ENCODE measurements at places on chromosomes 6 and 20.
A peak's percentile ranks its signal among the peaks of the same experiment; 100 is the strongest.

DNA sequence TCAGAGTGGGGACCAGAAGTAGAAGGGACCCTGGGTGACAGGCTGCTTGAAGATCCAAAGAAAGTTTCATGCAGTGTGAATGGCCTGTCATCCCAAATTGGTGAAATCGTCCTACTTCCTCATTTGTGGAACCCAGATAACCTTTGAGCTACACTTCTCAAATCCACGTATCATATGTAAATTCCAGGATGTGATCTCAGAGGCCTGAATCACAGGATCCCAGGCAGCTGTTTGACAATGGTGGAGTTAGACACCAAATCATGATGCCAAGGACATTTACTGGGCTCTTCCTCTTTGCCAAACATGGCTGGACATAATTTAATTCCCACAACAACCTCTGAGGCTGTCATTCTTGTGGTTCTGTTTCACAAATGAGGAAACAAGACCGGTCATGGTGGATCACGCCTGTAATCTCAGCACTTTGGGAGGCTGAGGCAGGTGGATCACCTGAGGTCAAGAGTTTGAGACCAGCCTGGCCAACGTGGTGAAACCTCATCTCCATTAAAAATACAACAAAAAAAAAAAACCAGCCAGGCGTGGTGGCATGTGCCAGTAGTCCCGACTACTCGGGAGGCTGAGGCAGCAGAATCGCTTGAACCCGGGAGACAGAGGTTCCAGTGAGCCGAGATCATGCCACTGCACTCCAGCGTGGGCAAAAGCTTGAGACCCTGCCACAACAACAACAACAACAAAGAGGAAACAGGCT is 39.9 kb upstream of the TTPAL start:
- H3K4me3 ChIP-seq, result no peak overlapping the region
- H3K27ac ChIP-seq, result no peak overlapping the region
- DNase-seq, result no peak
- H3K4me1 ChIP-seq, result no peaks in the 10 kb centered on the region

DNA sequence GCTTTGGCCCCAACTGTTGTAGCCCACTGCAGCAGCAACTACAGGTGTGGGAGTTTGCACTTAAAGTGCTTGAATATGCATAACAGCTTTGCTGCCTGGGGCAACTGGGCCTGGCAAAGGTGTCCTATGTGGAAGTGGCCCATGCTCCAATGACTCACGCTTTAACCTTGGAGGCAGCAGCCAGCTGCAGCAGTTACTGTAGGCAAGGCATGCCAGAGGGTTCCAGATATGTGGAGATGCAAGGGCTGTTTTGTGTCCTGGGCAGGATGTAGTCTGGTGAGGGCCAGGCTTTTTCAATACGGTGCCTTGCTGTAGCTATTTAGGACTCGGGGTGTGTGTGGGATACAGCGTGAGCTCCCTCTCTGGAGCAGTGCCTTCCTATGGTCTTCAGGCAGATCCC is 150.3 kb downstream of the NKAIN2 start:
- no peak overlapping the region for H3K4me3 ChIP-seq

DNA sequence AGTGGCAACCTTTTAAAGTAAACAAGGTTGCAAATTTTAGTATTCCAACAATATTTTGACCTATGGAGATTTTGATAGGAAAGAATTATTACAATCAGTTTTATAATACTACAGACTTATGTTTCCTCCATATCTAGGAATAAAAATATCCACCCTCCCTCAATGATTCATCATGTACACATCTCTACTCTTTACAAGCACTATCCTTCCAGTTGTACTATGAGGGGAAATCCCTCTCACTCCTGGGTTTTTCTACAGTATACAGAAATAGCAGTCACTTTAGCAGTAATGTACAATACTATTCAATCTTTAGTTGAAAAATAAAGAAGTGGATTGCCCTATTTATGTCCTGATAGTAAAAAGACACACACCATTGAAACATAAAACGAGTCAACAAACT is 46.3 kb upstream of the SCML4 start:
- DNase-seq, result peak; percentile 16
- no peaks in the 10 kb centered on the region for H3K27me3 ChIP-seq
- H3K36me3 ChIP-seq, result peaks cover 17% of the 10 kb centered on the region
- H3K27ac ChIP-seq, result no peak overlapping the region
- peaks cover 3% of the 10 kb centered on the region for H3K4me1 ChIP-seq

DNA sequence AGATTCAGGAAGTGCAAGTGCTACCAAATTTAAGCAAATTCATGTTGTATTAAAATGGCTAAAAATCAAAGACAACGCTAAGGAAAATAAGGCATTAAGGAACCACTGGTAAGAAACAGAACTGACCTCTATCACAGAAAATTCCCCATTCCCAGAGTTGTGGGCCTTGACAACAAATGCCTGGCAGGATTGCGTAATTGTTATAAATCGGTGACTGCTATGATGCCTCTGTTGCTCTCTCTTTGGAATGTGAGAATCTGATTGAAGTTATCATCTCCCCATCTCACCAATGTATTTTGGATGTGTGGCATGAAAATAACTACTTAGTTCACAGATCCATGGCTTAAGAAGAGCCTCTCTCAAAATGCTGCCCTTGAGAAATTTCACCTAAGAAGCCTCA is 257.3 kb downstream of the OGFRL1 start:
- no peaks in the 10 kb centered on the region for H3K36me3 ChIP-seq
- H3K27me3 ChIP-seq, result no peaks in the 10 kb centered on the region
- DNase-seq, result no peak

GRCh38 chr6:167779129-167779992 is 47.4 kb upstream of the AFDN start:
- H3K27me3 ChIP-seq, result no peaks in the 10 kb centered on the region
- no peak for DNase-seq
- H3K36me3 ChIP-seq, result no peaks in the 10 kb centered on the region
- H3K4me3 ChIP-seq, result no peak overlapping the region

GRCh38 chr6:47308198-47308517 is 1.5 kb downstream of the TNFRSF21 start:
- DNase-seq, result no peak
- H3K4me1 ChIP-seq, result peaks cover 18% of the 10 kb centered on the region
- H3K4me3 ChIP-seq, result peak overlapping the region; percentile 78
- H3K27me3 ChIP-seq, result no peaks in the 10 kb centered on the region
- peak overlapping the region; percentile 77 for H3K27ac ChIP-seq
- no peaks in the 10 kb centered on the region for H3K36me3 ChIP-seq

DNA sequence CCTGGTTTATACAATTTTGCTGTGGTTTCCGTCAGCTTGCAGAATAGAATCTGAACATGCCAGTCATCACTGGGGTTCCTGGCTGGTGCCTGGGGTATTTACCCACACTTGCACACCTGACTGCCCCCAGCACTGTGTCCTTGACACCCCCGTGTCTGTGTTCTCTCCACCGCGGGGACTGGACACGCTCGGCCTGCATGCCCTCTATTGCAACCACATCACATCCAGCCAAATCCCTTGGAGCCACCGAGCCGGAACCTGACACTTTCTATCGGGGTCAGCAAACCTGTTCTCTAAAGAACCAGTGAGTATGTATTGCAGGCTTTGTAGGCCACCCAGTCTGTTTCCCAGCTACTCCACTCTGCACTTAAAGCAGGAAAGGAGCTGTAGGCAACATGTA is 527.5 kb downstream of the PRKN start:
- no peak for DNase-seq
- no peaks in the 10 kb centered on the region for H3K27me3 ChIP-seq
- no peak overlapping the region for H3K4me3 ChIP-seq
- H3K27ac ChIP-seq, result no peak overlapping the region
- H3K36me3 ChIP-seq, result no peaks in the 10 kb centered on the region
- no peaks in the 10 kb centered on the region for H3K4me1 ChIP-seq

GRCh38 chr6:33247977-33248642 is 23.6 kb downstream of the VPS52 start:
- H3K4me3 ChIP-seq, result peak overlapping the region; percentile 68
- peaks cover 31% of the 10 kb centered on the region for H3K4me1 ChIP-seq
- H3K27me3 ChIP-seq, result peaks cover 2% of the 10 kb centered on the region
- peak; percentile 52 for DNase-seq
- H3K36me3 ChIP-seq, result peaks cover 6% of the 10 kb centered on the region

DNA sequence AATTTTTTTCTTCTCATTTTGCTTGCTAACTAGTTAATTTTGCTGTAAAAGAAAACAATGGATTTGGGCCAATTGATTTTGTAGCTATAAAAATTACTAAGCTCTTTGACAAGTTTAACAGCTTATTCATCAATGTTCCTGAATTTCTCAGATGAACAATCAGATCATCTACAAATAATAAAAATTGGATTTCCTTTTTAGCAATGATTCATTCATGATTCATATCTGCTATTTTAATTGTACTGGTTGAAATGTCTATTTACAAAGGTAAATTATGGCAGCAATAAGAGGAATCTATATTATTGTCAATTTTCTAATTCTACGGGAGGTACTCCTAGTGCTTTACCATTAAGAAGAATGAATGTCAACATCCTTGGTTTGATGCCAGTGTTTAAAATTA is 178.8 kb upstream of the BTBD3 start:
- H3K4me1 ChIP-seq, result no peaks in the 10 kb centered on the region
- no peak for DNase-seq
- H3K36me3 ChIP-seq, result no peaks in the 10 kb centered on the region
- H3K27ac ChIP-seq, result no peak overlapping the region
- peaks cover 5% of the 10 kb centered on the region for H3K27me3 ChIP-seq

GRCh38 chr6:156779206-156780094 is 2.3 kb downstream of the ARID1B start:
- H3K4me1 ChIP-seq, result peaks cover 43% of the 10 kb centered on the region
- H3K36me3 ChIP-seq, result no peaks in the 10 kb centered on the region
- no peaks in the 10 kb centered on the region for H3K27me3 ChIP-seq
- DNase-seq, result no peak
- H3K4me3 ChIP-seq, result peak overlapping the region; percentile 93

DNA sequence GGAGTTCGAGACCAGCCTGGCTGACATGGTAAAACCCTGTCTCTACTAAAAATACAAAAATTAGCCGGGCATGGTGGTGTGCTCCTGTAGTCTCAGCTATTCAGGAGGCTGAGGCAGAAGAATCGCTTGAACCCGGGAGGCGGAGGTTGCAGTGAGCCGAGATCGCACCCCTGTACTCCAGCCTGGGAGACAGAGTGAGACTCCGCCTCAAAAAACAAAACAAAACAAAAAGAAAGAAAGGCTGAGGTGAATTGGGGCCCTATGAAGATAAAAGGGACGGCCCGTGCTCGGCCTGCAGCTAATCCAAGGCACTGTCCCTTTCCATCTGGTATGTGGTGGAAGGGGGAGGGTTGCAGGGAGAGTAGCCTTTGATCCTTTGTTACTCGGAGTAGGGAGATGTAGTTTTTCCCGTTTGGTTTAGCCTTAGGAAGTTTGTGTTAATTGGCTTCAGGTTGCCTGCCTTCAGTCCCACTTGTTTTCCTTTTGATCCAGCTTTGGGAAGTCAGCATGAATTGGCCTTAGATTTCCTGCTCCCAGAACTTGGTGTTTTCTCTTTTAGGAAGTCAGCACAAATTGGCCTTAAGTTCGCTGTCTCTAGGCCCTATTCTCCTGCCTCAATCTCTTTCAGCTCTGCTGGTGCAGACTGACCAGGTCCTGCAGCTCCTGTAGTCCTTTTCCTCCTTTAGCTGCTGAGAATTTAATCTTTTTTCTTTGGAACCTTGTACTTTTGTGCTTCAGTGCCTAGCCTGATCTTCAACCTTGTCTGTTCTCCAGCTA is 36.1 kb upstream of the PAQR8 start:
- no peak for DNase-seq
- no peak overlapping the region for H3K4me3 ChIP-seq
- no peaks in the 10 kb centered on the region for H3K27me3 ChIP-seq
- no peaks in the 10 kb centered on the region for H3K4me1 ChIP-seq

DNA sequence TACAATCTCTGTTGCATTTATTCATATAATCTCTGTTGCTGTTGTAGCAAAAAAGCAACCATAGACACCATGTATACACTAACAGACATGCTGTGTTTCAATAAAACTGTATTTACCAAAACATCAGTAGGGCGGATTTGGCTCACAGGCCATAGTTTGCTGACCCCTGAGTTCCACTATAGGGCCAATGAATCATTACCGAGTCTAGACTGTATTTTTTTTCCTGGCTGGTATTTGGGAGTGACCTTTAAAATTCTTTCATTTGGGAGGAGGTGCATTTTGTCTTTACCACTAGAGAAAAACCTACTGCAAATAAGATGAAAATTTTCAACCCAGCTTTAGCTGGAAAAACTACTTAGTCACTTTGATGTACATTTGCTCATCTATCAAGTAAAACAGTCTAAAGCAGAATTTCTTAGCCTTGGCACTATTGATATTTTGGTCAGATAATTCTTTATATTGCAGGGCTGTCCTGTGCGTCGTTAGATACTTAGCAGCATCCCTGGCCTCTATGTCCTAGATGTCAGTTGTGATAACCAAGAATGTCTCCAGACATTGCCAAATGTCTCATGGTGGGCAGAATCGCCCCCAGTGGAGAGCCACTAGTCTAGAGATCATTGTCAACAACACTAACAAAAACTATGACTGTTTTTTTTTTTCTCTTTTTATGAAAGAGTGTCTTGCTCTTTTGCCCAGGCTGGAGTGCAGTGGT is 39.5 kb downstream of the DCBLD1 start:
- H3K4me3 ChIP-seq, result peak overlapping the region; percentile 2
- peaks cover 44% of the 10 kb centered on the region for H3K36me3 ChIP-seq
- peak; percentile 52 for DNase-seq
- no peaks in the 10 kb centered on the region for H3K27me3 ChIP-seq
- peaks cover 13% of the 10 kb centered on the region for H3K4me1 ChIP-seq

- no peak overlapping the region for H3K27ac ChIP-seq
- H3K4me3 ChIP-seq, result no peak overlapping the region
- H3K27me3 ChIP-seq, result peaks cover 6% of the 10 kb centered on the region
- H3K36me3 ChIP-seq, result no peaks in the 10 kb centered on the region
- DNase-seq, result peak; percentile 72
These were observed 98.3 kb downstream of the CDC5L start for GRCh38 chr6:44485601-44486401.

- H3K36me3 ChIP-seq, result no peaks in the 10 kb centered on the region
- no peaks in the 10 kb centered on the region for H3K27me3 ChIP-seq
- H3K4me1 ChIP-seq, result no peaks in the 10 kb centered on the region
- DNase-seq, result no peak
- no peak overlapping the region for H3K27ac ChIP-seq
- H3K4me3 ChIP-seq, result no peak overlapping the region
These were observed 8.8 kb upstream of the RREB1 start for GRCh38 chr6:7098993-7099392.

DNA sequence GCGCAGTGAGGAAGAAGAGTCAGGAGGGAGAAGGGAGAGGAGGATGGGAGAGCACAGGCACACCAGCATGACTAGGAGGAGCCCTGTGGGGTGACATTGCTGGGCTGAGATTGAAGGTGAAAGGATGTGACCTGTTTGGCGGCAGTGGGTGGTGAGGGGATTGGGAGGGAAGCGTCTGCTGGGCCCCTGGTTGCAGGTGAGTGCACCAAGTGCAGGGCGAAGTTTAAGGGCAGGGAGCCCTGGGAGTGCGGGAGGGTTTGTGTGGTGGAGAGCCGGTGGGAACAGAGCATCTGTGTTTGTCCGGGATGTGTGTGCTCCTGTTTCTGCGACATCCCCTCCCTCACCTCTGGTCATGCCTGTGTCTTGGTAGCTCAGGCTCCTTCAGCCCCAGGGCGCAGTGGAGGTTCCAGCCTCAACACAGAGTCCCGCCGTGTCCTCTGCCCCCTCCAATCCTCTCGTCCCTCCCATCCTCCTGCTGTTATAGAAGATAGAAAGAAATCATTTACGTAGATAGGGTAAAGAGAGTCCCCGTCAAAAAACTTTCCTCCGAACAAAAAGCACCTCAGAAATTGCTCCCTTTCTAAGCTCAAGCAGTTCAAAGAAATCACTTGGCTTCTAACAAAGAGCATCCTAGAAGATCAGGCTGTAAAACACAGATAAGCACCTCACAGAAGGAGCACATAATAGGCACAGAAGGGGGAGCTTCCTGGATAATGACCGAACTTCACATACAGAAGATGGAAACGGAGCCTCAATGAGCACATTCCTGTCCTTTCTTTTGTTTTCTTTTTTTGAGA is 25.0 kb downstream of the ULBP1 start:
- no peak overlapping the region for H3K4me3 ChIP-seq
- H3K4me1 ChIP-seq, result peaks cover 9% of the 10 kb centered on the region
- H3K36me3 ChIP-seq, result no peaks in the 10 kb centered on the region
- no peak for DNase-seq

Measured in astrocyte (in vitro differentiated cells and primary cell).